ENCODE measurements at places on chromosomes 6 and 20.
A peak's percentile ranks its signal among the peaks of the same experiment; 100 is the strongest.

DNA sequence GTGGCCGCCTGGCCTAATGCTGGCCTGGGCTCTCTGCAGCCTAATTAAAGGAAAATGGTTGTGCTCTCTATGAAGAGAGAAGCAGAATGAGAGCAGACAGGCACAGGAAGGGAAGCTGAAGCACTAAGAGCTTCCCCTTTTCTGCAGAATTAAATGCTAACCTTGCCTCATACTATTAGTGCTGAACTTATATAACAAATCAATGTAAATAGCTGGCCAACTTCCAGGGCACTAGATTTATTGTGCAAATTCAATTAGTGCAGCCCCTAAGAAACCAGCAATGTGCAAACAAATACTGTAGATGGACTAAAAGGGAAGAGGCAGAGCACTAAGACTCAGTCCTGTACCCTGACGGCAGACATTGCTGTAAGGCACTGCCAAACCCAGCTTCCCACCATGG is 36.1 kb upstream of the INSM1 start:
- DNase-seq, result no peak

DNA sequence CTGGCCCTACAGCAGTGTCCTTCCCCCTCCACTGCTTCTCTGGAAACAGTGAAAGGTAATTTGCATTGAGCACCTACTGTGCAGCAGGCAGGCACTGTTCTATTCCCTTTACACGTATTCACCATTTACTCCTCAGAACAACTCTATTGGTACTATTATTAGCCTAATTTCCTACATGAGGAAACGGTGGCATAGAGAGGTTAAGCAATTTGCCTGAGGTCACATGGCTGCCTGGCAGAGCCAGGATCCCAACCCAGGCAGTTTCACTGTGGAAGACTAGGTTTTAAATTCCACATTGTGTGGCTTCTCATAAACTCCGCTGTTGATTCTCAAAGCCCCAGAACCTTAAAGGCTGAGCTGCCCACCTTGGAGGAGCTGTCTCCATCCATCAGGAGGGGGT is 72.7 kb downstream of the CLIC5 start:
- DNase-seq, result no peak

DNA sequence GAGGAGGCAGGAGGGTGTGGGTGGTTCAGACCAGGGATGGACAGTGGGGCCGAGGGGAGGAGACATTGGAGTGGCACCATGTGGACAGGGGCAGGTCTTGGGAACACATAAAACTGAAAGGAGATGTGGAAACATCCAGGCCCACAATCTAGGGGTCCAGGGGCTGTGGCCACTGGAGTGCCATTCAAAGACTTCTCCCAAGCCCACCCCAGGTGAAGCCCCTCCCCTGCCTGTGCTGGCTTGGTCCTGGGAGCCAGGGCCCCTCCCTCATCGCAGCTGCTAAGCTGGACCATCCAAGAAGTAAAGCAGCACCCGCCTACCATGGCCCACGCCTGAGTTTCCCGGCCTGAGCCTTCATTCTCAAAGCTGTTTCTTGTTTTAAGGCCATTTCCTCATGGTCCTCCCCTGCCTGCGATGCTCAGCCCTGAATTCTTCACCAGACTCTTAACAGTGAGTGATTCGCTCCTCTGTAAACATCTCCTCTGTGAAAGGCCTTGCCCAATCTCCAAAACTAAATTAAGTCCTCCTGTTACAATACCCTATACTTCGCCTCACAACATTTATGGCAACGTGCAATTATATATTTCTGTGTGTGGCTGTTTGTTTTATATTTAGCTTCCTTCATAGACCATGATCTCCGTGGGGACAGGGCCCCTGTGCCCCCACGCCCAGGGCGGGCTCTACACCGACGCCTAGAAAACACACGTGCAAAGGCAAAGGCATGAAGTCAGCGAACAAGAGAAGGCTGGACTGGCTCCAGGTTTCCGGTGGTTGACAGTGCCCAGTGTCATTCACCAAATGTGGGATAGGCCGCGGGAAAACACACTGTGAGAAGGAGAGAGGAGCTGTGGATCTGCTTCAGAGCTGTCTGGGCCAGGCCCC is 267.8 kb downstream of the ERMARD start:
- DNase-seq, result no peak

GRCh38 chr6:135300576-135300975 is 119.5 kb downstream of the MYB start:
- no peak for DNase-seq

DNA sequence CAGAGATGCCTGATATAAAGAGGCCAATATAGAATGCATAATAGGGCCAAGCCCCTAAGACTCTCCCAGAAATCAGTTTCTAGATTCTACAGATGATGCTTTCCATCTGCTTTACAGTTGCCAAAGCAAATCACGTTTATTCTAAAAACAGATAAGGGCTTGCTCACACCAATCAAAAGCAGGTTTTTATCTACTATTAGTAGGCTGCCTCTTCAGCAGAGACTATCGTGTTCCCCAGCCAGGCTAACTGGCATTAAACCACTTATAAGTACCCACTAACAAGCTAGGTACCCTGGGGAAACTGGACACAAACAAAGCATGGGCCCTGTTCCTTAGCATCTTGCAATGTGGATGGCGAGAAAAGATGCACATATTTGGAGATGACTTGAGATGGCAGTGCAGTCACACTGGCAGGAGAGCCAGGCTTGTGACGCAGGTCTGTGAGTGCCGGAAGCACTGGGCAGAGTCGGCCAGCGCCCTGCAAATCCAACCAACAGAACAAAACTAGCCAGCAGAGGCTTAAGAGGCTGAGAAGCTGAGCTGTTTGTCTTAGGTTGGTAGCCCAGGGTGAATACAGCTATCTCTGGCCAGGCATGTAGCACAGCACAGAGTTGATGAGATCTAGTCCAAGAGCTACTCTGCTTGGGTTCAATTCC is 73.4 kb downstream of the GFOD1 start:
- no peak for DNase-seq

- no peak for DNase-seq
Observed at GRCh38 chr6:25458485-25458884, 179.3 kb downstream of the CARMIL1 start.

GRCh38 chr6:144953552-144954240 is 668.6 kb downstream of the UTRN start:
- DNase-seq, result no peak

DNA sequence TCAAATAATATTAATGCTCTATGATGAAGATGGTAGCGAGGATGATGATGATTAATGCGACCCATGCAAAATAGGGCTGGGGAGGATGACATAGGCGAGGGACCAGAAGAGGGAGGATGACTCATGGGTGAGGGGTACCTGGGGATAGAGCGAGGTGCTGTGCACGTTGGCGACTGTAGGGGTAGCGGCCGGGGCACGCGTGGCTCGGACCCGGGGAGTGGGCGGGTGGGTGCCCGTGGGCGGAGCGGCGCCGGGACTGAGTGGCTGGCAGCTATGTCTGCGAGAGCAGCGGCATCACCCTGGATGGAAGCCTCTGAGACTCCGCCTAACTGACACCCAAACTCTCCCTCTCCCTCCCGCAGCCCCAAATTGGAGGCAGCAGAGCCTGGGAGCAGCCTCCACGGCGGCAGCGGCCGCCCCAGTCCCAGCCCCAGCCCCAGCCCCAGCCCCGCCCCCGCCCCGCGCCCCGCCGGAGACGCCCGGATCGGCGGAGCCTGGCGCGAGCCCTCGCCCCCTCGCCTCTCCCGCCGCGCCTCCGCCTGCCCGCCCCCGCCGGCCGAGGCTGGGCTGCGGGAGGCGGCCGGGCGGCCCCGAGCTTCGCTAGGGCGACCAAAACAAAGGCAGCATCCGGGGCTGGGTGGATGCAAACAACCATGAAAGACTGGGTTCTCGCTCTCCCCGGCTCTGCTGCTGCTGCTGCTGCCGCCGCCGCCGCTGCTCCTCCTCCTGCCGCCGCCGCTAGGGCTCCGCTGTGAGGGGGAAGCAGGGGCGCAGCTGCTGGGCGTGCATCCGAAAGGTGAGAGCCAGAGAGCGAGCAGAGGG is at the start of gene RIMS1:
TSS of gene RIMS1 (plus strand) at position 367 of the 822 bp plus-strand sequence. CDS start 474 bp downstream, outside the sequence.
- DNase-seq, result no peak

DNA sequence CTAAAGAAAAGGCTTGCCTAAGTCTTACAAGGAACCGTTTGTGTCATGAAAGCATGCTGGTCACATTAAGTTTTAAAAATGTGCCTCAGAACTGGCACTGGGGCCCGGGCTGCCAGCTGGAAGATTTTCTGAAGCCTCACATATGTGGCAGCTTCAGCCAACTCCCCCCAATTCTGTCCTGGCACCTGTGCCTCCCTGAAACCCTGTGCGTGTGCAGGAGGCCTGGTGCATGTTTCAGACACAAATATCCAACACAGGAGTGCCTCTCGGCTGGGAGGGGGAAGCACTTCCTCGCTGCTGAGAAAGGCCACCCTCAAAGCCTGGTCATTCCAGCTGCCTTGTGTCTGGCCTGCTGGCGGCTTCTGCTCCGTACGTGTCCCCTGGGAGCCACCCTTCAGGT is 188.5 kb upstream of the SNX9 start:
- no peak for DNase-seq

DNA sequence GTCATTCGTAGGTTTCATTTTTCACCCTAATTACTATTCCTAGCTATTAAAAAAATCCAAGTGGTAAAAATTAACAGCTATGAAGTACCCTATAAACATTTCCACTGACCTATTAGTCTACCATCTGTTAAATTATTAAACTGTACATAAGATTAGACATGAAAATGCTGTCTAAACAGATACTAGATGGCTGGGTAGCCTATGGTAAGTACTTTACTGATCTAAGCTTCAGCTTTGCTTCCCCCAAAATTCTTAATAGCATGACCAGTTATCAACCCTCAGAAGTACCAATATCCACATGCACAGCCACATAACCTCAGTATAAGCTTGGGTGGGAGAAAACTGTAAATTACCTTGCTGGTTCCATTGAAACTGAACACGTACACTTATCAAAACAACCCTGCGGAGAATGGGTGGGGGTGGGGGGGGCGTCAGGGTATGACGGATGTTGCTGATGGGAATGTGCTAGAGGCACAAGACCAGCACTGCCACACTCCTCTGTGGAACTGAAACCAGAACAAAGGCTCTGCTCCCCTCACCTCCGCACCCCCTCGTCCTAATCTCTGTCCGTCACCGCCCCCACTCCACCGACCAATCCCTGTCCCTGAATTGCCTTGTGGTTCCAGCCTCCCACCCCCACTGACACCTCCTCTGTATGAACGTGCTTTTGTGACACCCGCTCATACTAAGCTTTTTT is 45.3 kb downstream of the B4GALT5 start:
- DNase-seq, result peak; percentile 34

DNA sequence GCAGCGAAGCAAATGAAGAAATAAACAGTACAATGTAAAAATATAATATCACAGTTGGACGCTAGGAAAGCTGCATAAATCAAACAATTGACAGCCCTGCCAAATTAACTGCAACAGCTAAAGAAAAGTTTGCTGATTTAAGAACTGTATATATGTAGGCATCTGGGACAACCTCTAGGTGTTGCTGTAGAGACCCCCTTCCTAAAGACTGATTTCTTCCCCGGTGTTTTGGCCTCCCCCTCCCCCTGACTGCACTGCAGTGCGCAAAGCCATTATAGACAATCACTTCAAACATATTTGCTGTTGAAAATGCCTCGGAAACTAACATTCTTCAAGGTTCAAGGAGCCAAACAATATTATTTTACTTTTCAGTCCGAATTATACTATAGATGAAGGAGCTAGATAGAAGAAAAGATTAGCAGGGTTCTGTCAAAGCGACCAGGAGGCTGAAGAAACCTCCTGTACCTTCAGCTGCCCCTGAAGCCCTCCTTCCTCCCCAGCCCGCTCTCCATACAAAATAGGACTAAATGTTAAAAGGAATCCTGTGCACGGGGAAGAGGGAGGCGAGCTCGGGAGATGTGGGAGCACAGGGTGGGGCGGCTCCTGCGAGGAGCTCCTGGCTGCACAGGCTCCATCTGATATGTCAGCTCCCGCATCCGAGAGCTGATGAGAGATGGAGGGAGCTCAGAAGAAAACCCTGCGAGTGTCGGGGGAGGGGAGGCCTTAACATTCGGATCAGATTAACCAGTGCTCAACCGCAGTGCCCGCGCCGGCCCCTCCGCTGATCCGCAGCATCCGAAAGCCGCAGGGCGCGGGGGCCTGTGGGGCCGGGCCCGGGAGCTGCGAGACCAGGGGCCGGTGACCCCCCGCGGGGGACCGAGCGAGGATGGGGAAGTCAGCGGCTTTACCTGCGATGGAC is 822 bp downstream of the ELOVL4 start:
- DNase-seq, result no peak

DNA sequence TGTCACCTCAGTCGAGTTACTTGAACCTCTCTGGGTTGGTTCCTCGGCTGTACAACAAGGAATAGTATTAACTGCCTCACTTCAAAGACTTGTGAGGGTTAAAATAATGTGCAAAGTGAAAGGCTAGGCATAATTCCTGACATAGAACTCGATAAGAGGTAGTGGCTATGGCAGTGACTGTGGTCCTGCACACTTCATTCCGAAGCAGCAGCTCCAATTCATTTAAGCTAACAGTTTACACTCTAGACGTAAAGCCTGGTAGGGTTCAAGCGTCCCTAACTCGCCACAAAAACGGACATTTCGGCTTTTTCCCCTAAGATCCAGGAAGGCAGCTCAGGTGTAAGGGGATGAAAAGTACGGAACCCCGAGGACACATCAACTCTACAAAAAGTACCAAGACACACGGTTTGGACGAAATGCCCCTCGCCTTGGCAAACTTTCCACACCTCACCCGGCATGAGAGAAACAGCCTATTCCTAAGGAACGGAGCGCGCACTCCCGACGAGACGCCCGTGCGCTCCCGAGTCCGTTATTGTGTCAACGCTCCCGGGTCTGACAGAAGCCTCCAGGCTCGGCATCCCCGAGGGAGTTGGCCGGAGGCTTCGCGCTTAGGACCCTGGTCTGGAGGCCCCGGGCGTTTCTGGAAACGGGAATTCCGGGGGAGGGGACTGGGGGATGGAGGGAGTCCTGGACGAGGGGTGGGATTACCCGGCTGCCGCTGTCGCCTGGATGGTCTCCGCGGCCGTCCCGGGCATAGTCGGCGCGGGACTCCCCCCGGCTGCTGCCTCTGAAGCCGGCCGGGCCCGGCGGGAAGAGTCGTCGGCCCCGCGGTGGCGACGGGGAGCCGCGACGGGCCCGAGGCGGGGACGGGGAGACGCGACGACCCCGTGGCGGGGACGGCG is 937 bp downstream of the ZNF318 start:
- DNase-seq, result no peak

GRCh38 chr6:147986846-147987245 is 355.8 kb upstream of the SASH1 start:
- DNase-seq, result no peak

- no peak for DNase-seq
Observed at GRCh38 chr6:835476-836160, 142.7 kb upstream of the EXOC2 start.

- no peak for DNase-seq
Observed at GRCh38 chr6:149076355-149076734, 241.2 kb upstream of the TAB2 start.

- no peak for DNase-seq
Observed at GRCh38 chr6:1297746-1298145, 14.2 kb upstream of the FOXQ1 start.

DNA sequence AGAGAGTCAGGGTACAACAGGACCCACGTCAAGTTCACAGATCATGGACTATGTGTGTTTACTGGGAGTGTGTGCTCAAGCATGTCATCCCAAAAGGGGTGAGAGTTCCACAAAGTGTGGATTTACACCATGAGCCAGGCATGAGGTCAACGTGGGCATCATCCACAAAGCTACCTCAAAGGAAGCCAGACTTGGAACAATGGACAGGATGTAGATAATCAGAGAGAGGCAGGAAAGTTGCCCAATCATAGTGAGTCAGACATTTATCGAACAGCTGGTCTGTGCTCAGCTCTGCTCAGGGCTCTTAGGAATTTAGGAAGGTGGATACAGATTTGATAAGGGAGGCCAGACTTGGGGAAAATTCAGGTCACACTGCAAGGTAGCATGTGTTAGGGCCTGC is 317.2 kb upstream of the CDYL start:
- no peak for DNase-seq

All from stimulated activated CD4-positive, alpha-beta T cell treated with anti-CD3 and anti-CD28 coated beads, Interleukin-2, amount 100 ng/mL, for 4 hours (primary cell).